Cortex of kidney (tissue), 1 donor: ENCODE measurements at places on chromosomes 3 and 15.

DNA sequence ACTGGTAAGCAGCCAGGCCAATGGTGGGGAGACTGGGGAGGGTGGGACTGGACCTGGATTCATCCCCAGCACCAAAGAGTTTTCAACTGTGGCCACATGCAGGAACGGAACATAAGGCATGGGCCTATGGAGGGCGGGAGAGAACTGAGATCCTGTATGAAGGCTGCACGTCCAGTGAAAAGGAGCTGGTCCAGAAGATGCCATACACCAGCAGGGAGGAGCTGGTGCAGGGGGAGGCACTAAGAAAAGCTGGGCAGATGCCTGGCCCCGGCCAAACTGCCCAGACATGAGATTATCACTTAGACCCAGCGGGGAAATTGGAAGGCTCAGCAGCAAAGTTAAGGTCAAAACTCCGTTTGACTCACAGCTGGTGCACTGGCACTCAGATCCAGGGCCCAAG is 58.1 kb upstream of the MCF2L2 start:
- no peak for DNase-seq

DNA sequence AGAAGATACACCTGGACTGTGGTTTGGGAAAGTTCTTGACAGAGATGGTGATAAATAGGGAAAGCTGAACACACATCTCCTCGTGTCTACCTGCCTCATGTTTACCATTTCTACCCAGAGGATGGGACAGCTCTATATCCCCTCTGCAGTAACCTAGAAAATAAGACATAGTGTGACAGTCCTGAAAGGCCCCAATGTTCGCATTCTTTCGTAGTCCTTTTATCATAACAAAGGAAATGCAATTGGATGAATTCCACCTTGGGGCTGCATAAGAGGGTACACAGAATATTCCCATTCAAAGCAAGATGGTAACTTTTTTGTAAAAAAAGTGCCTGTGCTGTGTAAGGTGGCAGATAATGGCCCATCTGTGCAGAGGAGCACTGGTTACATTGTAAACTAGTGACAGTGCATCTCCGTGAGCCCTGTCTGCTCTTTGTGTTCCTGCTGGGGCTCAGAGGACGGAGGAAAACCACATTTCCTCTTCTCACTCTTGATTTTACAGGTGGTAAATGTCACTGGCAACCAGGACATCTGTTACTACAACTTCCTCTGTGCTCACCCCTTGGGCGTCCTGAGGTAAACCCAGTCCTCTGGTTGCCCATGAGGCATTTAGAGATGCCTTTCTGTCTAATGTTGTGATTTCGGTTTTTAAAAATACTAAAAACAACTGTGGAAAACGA is 74.3 kb downstream of the SIDT1 start:
- no peak for DNase-seq

DNA sequence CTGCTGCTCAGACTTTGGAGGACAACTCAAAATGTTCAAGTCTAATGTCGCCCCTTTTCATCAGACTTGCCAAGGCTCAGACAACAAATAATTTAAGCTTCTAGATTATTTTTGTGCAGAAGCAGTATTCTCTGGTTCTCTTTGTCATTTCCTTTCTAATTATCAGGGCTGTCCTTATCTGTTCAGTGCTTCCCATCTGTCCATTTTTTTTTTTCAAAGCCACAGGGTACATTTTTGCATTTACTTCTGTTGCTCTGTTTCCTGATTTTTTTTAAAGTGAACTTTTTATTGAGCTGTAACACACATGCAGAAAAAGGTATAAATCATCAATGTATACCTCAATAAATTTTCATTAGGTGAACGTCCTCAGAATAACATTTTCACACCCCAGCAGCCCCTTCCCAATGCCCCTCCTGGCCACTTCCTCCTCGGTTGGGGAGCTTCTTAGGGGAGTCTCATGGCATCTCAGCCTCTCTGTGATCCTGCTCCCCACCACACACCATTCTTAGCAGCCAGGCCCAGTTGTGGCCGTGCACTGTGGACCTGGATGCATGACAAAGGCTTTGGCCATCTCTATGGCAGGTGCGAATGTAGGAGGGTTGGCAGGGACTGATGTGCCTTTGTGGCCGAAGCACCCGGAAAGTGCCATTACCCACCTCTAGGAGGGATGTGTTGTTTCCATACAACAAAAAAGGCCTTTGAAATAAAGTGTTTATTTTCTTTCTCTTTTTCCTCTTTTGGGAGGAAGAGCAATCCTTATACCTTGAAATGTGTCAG is 303.5 kb upstream of the LRRFIP2 start:
- no peak for DNase-seq

DNA sequence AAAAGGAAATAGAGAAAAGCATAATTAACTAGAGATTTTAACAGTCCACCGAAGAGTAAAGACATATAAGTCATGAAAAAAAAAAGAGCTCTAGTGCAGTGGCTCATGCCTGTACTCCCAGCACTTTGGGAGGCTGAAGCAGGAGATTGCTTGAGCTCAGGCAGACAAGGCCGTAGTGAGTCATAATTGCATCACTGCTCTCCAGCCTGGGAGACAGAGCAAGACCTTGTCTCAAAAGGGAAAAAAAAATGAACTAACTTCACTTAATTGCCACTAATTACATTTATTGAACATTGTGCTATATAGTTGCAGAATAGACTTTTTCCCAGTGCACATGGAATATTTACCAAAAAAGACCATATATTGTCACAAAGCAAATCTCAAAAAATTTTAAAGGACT is 221.8 kb downstream of the CBLB start:
- DNase-seq = no peak

GRCh38 chr15:70160267-70160666 is 62.5 kb upstream of the TLE3 start:
- DNase-seq = no peak

GRCh38 chr3:31573036-31573779 is 40.5 kb downstream of the STT3B start:
- DNase-seq = no peak

DNA sequence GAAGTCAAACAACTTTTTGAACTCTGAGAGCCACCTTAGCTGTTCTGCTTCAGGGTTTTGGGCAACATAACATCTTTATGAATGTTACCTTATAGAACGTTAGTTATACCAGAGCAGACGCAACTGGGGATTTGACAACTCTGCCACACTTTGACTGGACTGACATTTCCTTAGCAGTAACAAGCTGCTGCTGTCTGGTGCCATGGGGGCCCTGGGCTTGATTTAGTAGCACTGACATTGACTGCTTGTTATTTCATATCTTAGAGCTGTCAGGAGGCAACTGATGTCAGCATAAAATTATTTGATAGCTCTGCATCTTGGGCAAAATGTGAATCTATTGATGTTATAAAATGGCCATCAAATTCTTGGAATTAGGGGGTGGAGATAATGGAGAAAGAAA is 285.4 kb downstream of the ROBO2 start:
- no peak for DNase-seq

DNA sequence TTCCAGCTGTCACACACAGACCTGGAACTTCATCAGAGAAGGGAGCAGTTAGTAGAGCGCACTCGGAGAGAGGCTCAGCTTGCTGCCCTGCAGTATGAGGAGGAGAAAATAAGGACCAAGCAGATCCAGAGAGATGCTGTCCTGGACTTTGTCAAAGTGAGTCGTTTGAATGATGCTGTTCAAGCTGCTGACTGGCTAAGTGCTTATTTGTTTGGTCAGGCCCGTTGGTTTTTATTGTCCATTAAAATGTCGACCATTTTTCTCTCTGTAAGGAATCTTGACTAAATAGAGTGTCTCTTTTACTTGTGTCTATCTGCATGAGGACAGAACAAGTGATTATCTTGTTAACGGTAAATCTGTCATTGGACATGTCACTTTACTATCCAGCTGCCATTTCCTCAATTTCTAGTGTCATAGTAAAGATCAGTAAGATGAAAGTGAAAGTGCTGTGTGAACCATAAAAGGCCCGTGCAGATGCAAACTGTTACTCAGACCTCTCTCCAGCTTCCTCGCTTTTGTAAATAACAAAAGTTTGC is 56.9 kb downstream of the LRCH3 start:
- DNase-seq = no peak

- no peak for DNase-seq
Observed at GRCh38 chr15:89490081-89490813, 6.1 kb downstream of the RHCG start.

- no peak for DNase-seq
Observed at GRCh38 chr3:127174284-127174683, 18.6 kb upstream of the PRR23E start.

GRCh38 chr15:68578980-68579935 is at the start of gene CORO2B:
Gene CORO2B, plus strand, starts transcription at chr15:68578993. Its CDS starts 270 bp downstream, at chr15:68579263.
- DNase-seq = no peak

- DNase-seq = no peak
Observed at GRCh38 chr15:85314146-85314545, 66.3 kb upstream of the AKAP13 start.
